ENCODE measurements at places on chromosomes 4 and X. TPM values are rescaled to one million over a fixed set of nuclear protein-coding genes. Genes with fewer than 3 reads are reported as not detected.
A peak's percentile ranks its signal among the peaks of the same experiment; 100 is the strongest.

The AKAP14 gene
- total RNA-seq = not detected

The ANXA3 gene
- total RNA-seq = not detected

The AVPR2 gene
- not detected for total RNA-seq

The RAI2 gene
- 0.11 TPM for total RNA-seq

The EMCN gene
- not detected for total RNA-seq

The SLC6A8 gene
- total RNA-seq = 10.2 TPM

The FGB gene
- total RNA-seq = not detected

The NSUN7 gene
- not detected for total RNA-seq

The ZFYVE28 gene
- total RNA-seq = 2.6 TPM

The GAB1 gene
- total RNA-seq = 3.6 TPM

GRCh38 chrX:84047339-84047738 is 140.7 kb downstream of the RPS6KA6 start:
- DNase-seq = no peak

GRCh38 chrX:119186763-119187162 is 49.3 kb upstream of the PGRMC1 start:
- no peak for DNase-seq

DNA sequence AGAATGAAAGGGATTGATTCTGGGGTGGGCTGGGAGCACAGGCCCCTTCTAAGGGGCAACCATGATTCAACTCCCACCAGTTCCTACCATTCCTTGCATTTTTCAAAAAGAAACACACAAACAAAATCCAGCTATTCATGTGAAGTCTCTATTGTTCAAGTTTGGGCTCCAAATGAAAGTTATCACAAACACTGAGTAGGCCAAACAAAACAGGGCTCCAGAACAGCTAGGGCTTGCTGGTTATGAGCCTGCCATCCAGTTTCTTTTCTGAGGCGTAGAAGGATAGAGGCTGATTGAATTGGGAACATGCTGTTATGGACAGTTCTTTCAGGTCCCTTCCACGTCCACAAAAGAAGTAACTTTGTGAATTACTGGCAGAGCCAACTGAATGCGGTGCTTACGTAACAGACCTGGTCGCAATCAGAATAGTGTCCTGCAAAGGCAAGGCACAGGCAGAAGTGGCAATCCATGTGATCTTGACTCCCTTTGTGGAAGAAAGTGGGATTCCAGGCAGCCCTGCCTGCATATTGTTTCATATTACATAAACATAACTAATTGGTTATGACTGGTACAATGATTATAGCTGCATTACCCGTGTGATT is 244.5 kb downstream of the SCFD2 start:
- DNase-seq = no peak

DNA sequence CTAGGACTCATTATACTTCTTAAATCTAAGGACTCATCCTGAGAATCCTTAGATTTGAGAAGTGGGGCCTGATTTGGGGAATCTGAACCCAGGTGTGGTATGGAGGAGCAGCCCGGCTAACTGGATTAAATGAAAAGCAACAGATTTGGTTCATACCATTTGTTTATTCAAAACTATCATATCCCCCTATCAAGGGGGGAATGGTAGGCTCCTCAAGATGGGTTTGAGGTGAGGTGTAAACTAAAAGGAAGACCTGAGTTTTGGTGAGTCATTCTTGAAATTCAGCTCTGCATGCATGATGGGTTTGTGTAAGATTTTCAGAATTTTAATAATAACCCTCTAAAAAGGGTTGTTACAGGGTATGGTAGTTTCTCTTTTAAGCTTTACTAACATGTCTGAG is 53.4 kb downstream of the CASP6 start:
- DNase-seq = no peak

GRCh38 chr4:24094726-24095125 is 204.9 kb upstream of the PPARGC1A start:
- DNase-seq = peak; percentile 7

- no peak for DNase-seq
These were observed 156.2 kb downstream of the NR3C2 start for GRCh38 chr4:148286012-148286411.

DNA sequence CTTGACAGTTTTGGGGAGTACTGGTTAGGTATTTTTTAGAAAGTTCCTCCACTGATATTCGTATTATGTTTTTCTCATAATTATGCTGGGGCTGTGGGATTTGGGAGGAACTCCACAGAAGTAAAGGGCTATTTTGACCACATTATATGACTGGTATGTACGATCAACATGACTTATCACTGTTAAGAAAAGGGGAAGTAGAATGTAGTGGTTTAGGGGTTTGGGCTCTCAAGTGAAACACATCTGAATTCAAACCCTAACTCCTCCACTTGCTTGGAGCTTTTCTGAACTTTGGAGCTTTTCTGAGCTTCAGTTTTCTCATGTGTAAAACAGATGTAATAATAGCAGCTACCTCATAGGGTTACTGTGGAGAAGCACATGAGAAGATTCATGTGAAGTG is 96.4 kb upstream of the C1GALT1C1 start:
- no peak for DNase-seq

DNA sequence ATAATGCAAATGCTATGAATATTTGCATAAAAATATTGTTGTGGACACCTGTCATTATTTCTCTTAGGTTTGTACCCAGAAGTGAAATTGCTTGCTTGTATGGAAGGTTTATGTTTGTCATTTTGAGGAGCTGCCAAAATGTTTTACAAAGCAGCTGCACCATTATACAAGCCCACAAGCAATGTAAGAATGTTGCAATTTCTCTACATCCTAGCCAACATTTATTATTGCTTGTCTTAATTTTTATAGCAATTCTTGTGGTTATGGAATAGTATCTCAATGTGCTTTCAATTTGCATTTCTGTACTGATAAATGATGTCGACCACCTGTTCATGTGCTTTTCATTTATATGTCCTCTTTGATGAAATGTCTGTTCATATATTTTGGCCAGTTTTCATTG is 18.7 kb upstream of the RBMX start:
- DNase-seq = peak; percentile 65

DNA sequence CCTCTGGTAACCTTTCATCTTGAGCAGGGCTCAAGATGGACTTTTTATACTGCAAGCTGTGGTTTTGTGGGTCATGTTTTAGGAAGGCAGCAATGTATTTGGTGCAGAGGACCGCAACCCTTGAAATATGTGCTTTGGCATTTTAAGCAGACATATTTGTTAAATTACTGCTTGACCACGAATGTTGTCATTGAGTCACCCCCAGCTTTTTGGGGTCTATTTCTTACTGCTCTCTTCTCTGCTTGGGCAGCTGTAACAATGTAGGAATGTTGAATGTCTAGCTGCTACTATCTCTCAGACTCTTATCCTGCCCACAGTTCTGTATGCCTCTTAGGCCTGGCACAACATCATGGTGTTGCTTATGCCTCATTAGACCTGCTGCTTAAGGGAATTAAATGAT is 6.0 kb downstream of the RBPJ start:
- peak; percentile 96 for DNase-seq

DNA sequence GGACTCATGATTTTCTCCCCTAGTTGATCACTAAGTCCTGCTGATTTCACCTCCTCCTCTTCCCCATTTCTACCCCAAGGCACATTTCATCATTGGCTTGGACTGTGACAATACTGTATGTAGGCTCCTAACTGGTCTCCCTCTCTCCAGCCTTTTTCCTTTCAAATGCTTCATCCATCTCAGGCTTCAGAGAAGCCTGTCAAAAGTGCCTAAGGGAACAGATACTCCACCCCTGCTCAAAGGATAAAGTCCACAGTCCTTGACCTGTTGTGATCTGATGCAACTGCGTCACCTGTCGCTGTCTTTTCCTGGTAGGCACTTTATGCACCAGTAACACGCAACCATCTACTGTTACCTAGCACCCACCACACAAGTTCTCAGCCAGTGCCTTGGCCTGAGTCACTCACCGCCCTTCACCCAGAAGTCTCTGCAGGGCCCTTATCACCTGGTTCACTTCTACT is 12.8 kb downstream of the SCARB2 start:
- peak; percentile 86 for DNase-seq

GRCh38 chrX:153967536-153968224 is 3.9 kb downstream of the HCFC1 start:
- no peak for DNase-seq

DNA sequence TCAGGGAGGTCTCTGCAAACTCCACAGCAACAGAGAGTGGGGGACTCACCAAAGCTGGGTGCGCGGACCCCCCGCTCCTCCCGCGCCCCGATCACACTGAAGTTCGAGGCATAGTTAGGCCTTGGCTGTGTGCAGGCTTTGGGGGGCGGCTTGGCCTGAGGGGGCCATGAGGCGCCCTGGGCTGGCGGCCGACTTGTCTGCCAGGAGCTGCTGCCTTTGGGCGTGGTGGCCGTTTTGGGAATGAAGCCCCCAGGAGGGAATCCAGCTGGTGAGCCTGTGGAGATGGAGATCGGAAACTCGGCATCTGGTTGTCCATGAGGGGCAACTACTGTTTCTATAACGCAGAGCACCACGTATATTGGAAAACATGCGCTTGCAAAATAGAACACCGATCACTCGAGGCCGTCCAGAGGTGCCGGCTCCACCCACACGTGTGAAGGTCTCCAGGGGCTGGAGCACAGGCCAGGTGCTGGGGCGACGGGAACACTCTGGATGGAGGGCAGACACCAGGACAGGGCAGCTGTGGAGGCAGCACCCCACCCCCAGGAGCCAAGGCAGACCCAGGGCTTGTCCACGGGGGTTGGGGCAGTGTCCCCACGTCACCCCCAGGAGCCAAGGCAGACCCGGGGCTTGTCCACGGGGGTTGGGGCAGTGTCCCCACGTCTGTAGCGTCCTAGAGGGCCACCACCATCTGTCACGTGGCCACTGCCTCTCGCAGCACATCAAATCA is 25.9 kb upstream of the CPLX1 start:
- no peak for DNase-seq

DNA sequence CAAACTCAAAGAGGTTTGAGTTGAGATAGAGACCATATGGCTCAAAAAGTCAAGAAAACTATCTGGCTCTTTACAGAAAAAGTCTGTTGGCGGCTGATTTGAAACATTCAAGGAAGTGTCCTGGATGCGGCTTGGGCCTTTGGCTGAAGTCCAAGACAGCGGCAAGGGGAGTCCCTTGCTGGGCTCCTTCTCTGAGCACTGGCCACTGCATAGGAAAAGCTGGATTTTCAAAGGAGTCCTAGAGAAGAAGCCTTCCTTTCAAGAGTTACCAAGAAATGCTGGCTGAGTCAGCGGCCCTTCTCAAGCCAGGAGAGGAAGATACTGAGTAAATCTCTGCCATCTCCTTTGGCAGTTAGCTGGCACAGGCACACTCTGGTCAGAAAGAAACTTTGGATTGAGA is 12.1 kb downstream of the APLN start:
- DNase-seq = no peak

GRCh38 chr4:40197879-40198689 is 1.3 kb downstream of the RHOH start:
- DNase-seq = no peak

- no peak for DNase-seq
These were observed 12.9 kb upstream of the BMPR1B start for GRCh38 chr4:94744850-94745249.

DNA sequence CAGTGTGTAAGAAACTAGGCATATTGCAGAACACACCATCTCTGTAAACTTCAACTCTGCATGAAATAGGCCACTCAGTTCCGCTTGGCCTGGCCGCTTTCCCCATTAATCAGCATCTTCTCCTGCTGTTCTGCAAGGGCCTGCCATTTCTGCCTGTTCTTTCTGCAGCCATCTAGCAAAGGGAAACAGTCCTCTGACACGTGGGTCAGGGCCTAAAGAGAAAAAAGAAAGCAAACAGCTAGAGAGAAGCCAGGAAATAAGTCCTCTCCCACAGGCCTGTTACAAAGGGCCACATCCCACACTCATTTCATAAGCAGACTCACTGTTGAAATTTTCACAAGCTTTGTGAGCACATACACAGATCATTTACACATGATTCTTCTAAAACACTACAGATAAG is 130.1 kb downstream of the PDE5A start:
- DNase-seq = no peak

GRCh38 chrX:1554469-1555210 is 17.7 kb upstream of the P2RY8 start:
- DNase-seq = no peak

DNA sequence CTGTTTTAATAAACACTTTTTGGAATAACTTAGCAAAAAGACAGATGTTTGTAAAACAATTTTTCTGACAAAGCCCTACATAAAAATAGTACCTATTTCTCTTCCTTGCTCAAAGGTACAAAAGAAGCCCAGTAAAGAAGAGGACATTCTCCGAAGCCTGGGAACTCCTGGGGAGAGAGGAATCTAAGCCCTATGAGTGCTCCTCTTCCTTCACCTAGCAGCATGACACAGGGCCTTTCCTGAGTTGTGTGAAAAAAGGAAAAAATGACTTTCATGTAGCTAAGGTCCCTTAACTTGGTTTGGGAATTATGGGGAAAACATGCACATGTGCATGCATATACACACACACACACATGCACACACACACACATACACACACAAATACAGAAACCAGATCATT is 586.9 kb downstream of the TMA16 start:
- DNase-seq = no peak

DNA sequence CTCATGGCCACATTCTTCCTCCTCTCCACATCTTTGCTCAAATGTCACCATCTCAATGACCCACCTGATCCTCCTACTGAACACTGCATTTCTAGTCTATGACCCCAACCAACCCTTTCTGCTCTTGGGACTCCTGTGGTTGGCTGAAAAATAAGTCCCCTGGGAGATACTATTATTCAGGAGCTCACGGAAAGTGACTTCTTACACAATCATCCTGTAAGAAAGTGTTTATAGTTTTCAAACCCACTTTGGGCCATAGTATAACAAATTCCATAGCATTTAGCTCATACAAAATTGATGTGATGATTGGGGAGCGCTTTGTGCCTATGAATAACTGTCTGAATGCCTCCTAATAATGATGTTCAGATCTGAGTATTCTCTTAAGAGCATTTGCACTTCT is 161.4 kb upstream of the HS3ST1 start:
- DNase-seq = peak; percentile 5

DNA sequence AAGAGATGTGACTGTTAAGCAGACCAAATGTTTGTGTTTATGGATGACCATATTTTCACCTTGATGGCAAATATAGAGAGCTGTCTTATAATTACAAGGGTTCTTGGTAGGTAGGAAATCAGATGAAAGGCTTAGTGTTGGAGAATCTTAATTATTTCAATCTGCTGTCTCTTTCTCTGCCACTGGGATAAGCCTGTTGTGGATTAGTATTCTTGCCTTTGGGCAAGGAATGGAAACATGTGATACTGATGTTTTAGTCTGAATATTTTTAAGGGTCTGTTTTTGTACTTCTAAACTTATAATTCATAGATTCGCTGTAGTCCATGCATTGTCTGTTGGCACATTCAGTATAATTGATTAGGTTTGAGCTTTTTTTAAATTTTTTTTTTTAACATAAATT is 23.7 kb upstream of the NUDT6 start:
- DNase-seq = no peak

DNA sequence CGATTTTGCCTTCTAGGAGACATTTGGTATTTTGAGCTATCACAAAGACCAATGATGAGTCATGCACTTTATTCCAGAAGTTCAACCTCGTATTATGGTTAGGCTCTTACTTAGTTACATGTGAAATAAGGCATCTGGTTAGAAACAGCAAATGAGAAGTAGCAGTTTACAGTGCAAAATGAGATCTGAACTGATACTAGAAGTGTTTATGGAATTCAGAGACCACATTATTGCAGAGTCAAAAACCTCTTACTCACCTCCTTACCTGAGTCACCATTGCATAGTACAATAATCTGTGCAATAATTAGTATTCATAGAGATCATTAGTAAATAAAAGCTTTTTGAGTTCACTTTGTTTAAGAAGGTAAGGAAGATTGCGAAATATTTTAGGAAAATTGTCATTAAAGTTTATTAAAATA is 38.7 kb downstream of the SEC24B start:
- DNase-seq = peak; percentile 79

GRCh38 chrX:133850399-133850798 is 135.0 kb downstream of the GPC3 start:
- DNase-seq = no peak

GRCh38 chr4:3802571-3803474 is 36.6 kb downstream of the ADRA2C start:
- no peak for DNase-seq
